ENCODE measurements at places on chromosomes 3 and 15. TPM values are rescaled to one million over a fixed set of nuclear protein-coding genes. Genes with fewer than 3 reads are reported as not detected.

Gene FAH
- 38.1 TPM for total RNA-seq

Gene CPN2
- total RNA-seq, result not detected

Gene SLC15A2
- 0.18 TPM for total RNA-seq

Gene UBR1
- 38.1 TPM for total RNA-seq

Gene FES
- 19.0 TPM for total RNA-seq

Gene ARPC4
- total RNA-seq, result 198 TPM

Gene GOLGA6D
- total RNA-seq, result not detected

Gene IQCH
- total RNA-seq, result 0.74 TPM

Gene NANOGP8
- total RNA-seq, result not detected

Gene PAK6
- total RNA-seq, result not detected

Gene IQCF5
- total RNA-seq, result not detected

Gene ZKSCAN7
- 5.0 TPM for total RNA-seq

Gene CASR
- total RNA-seq, result not detected

Gene ARNT2
- 9.4 TPM for total RNA-seq

Gene ATP13A5
- total RNA-seq, result not detected

Gene APEH
- total RNA-seq, result 87.7 TPM

Gene FANCD2OS
- total RNA-seq, result not detected

Gene NCKIPSD
- 8.1 TPM for total RNA-seq

Gene CIP2A
- total RNA-seq, result 7.1 TPM

Gene TMEM212
- not detected for total RNA-seq

Gene CCDC54
- not detected for total RNA-seq

Gene NMB
- 4.1 TPM for total RNA-seq

Gene SNTN
- not detected for total RNA-seq

Gene A4GNT
- not detected for total RNA-seq

Gene PCNP
- total RNA-seq, result 137 TPM

Gene GOLGA8T
- not detected for total RNA-seq

Gene AQP9
- total RNA-seq, result 0.09 TPM

Gene GRAMD2A
- 0.63 TPM for total RNA-seq

Gene MYH15
- 0.99 TPM for total RNA-seq

Gene CCDC191
- 4.2 TPM for total RNA-seq

Gene ARHGEF26
- total RNA-seq, result 2.0 TPM

Gene GOLGA8S
- under 0.01 TPM for total RNA-seq

Gene ADCY5
- total RNA-seq, result under 0.01 TPM

Gene SLC2A2
- total RNA-seq, result not detected

Gene SEMA6D
- 17.7 TPM for total RNA-seq

Gene GOLGA8J
- not detected for total RNA-seq

Gene DAZL
- total RNA-seq, result not detected

Gene REC114
- total RNA-seq, result not detected

Gene SCAMP5
- 2.2 TPM for total RNA-seq
